ENCODE measurements at places on chromosomes 5 and 9. TPM values are rescaled to one million over a fixed set of nuclear protein-coding genes. Genes with fewer than 3 reads are reported as not detected.

GRCh38 chr9:84751921-84752320 is 82.4 kb downstream of the NTRK2 start:
- no peaks in the 10 kb centered on the region for H3K36me3 ChIP-seq
- no peaks in the 10 kb centered on the region for H3K4me1 ChIP-seq
- no peaks in the 10 kb centered on the region for H3K27me3 ChIP-seq
- no peak for DNase-seq

GRCh38 chr5:130502702-130503101 is 598.4 kb downstream of the CHSY3 start:
- no peak for DNase-seq
- H3K4me1 ChIP-seq, result no peaks in the 10 kb centered on the region
- no peak overlapping the region for H3K4me3 ChIP-seq
- no peaks in the 10 kb centered on the region for H3K27me3 ChIP-seq
- no peak overlapping the region for H3K27ac ChIP-seq

GRCh38 chr9:91771027-91771426 is 179.0 kb downstream of the ROR2 start:
- no peak overlapping the region for H3K27ac ChIP-seq
- no peaks in the 10 kb centered on the region for H3K4me1 ChIP-seq
- H3K27me3 ChIP-seq, result no peaks in the 10 kb centered on the region
- peak; percentile 36 for DNase-seq
- H3K4me3 ChIP-seq, result no peak overlapping the region
- no peaks in the 10 kb centered on the region for H3K36me3 ChIP-seq

DNA sequence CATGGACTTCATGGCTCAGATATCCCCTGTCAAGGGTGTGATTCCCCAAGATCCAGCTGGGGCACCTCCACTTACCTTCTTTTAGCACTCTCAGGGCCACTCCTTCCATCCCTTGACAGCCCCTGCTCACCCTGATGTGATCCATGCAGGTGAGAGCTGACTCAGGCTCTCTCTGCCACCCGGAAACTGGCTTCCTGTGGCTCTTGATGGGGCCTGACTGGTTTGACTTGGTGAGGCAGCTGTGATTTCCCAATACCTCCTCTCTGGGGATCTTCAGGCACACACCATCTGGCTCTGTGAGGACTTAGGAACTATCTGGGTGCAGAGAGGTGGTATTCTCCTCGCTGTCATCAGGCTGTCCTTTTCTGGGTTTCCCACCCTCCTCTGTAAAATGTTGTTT is 7.9 kb upstream of the FAT2 start:
- H3K36me3 ChIP-seq, result no peaks in the 10 kb centered on the region
- no peak for DNase-seq
- H3K4me3 ChIP-seq, result no peak overlapping the region
- no peak overlapping the region for H3K27ac ChIP-seq

GRCh38 chr5:2912741-2913140 is 161.3 kb upstream of the IRX2 start:
- no peaks in the 10 kb centered on the region for H3K4me1 ChIP-seq
- no peak overlapping the region for H3K4me3 ChIP-seq
- H3K27ac ChIP-seq, result no peak overlapping the region
- no peaks in the 10 kb centered on the region for H3K27me3 ChIP-seq

- no peak for DNase-seq
- no peak overlapping the region for H3K4me3 ChIP-seq
- H3K4me1 ChIP-seq, result peaks cover 30% of the 10 kb centered on the region
Measured at GRCh38 chr5:67813877-67814539, 401.5 kb upstream of the PIK3R1 start.

GRCh38 chr5:119059740-119060255 is 11.1 kb upstream of the DMXL1 start:
- H3K27ac ChIP-seq, result no peak overlapping the region
- H3K36me3 ChIP-seq, result no peaks in the 10 kb centered on the region
- no peak for DNase-seq
- H3K4me1 ChIP-seq, result no peaks in the 10 kb centered on the region

DNA sequence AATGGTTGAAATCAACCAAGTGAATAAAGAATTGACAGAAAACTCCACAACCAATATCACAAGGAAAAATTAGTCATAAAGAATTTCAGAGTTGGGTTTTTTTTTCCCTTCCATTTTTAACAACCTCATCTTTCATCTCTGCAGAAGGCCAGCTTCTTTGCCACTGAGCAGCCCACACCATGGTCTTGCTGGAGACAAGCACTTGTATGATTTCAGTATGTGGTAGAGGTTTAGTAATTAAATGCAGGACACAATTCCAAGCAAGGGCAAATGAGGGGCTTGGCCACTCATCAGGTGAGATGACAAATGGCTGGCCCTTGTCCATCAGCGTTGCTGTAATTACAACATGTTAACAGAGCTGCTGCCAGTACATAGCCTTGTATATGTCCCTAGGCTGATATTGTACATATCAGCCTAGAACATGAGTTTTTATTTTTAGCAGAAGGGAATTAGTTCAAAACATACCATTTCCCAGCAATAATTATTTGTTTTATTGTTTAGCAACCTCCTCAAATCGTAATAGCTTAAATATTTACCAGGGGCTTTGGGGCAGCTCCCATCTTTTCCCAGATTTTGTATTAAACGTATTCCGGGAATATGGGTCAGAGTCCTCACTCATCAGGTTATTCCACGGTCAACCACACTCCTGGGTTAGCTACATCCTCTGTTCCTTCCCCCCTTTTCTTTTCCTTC is 5.0 kb upstream of the C9 start:
- no peak overlapping the region for H3K27ac ChIP-seq
- H3K4me3 ChIP-seq, result no peak overlapping the region
- H3K36me3 ChIP-seq, result peaks cover 35% of the 10 kb centered on the region
- DNase-seq, result no peak
- no peaks in the 10 kb centered on the region for H3K4me1 ChIP-seq

DNA sequence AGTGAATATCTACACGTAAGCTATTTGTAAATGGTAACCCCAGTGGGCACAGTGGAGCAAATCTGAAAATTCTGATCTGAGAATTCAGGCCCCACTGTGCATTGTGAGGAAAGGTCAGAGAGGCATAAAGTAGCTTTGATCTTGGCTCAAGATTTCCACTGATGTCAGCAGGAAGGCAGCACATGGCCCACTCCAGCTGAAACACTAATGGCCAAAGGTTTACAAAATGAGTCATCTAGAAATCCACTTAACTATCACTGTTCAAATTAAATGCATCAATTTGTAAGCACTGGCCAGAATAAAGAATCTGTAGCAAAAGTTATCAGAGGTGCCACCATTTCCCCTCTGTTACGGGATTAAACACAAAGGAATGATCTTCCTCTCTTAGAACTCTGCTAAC is 191.6 kb downstream of the C9orf152 start:
- no peak overlapping the region for H3K4me3 ChIP-seq
- H3K27me3 ChIP-seq, result no peaks in the 10 kb centered on the region
- no peaks in the 10 kb centered on the region for H3K36me3 ChIP-seq
- no peak for DNase-seq

- H3K27ac ChIP-seq, result no peak overlapping the region
- DNase-seq, result peak; percentile 89
- no peak overlapping the region for H3K4me3 ChIP-seq
- no peaks in the 10 kb centered on the region for H3K27me3 ChIP-seq
- peaks cover 24% of the 10 kb centered on the region for H3K36me3 ChIP-seq
Measured at GRCh38 chr9:127942216-127943010, 4.8 kb upstream of the DPM2 start.

- H3K36me3 ChIP-seq, result no peaks in the 10 kb centered on the region
- no peak for DNase-seq
- peak overlapping the region; percentile 99 for H3K27ac ChIP-seq
Measured at GRCh38 chr5:178231539-178232123, 971 bp downstream of the PHYKPL start.

GRCh38 chr9:14831661-14832060 is 78.6 kb downstream of the FREM1 start:
- no peaks in the 10 kb centered on the region for H3K4me1 ChIP-seq
- no peaks in the 10 kb centered on the region for H3K27me3 ChIP-seq
- H3K4me3 ChIP-seq, result no peak overlapping the region
- H3K36me3 ChIP-seq, result no peaks in the 10 kb centered on the region
- no peak overlapping the region for H3K27ac ChIP-seq

GRCh38 chr5:137825165-137825564 is 42.5 kb upstream of the MYOT start:
- no peak for DNase-seq
- peak overlapping the region; percentile 39 for H3K27ac ChIP-seq
- H3K4me3 ChIP-seq, result no peak overlapping the region

DNA sequence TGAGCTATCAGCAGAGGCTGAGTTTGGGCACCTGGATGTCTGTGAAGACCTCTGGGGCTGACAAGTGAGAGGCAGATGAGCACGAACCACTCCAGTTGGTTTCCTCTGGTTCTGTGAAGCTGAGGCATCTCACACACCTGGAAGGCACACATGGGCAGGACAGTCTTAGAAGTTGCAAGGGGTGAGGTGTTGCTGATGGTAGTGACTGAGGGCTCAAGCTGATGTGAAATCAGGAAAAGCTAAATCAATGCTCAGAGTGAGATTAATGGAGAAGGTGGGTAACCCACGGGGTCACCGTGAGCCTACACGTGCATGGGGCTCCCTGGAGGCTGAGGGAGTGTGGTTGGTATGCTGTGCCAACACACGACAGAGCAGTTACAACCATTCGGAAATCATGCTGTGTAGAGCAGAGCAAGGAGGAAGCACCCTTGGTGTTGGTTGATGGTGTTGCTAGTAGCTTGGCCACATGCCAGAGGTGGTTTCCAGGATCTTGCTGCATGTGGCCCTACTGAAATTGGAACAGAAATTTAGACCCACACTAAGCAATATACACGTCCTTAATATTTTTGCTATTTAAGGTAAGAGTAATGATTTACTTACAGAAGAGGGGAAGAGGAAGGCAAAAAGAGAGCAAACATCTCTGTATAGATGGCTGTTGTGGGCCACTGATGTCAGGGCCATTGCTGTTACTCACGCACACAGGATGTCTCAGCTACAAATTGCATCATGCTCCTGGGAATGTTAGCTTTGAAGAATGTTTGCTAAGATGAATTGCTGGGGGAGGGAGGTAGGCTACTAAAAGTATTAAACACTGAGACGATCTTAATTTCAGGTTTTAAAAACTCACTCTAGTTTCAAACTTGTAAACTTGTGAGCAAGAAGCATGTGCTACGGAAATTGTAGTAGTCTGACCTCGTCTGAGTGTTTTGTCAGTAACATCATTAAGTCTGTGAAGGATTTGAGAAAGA is 170.5 kb downstream of the ARHGEF28 start:
- H3K27ac ChIP-seq, result peak overlapping the region; percentile 36
- no peaks in the 10 kb centered on the region for H3K36me3 ChIP-seq
- peaks cover 5% of the 10 kb centered on the region for H3K4me1 ChIP-seq
- DNase-seq, result no peak
- no peaks in the 10 kb centered on the region for H3K27me3 ChIP-seq

GRCh38 chr5:43652537-43653302 is 49.7 kb downstream of the NNT start:
- H3K4me1 ChIP-seq, result peaks cover 7% of the 10 kb centered on the region
- H3K36me3 ChIP-seq, result peaks cover 95% of the 10 kb centered on the region
- peak; percentile 51 for DNase-seq
- peak overlapping the region; percentile 60 for H3K27ac ChIP-seq
- no peak overlapping the region for H3K4me3 ChIP-seq

DNA sequence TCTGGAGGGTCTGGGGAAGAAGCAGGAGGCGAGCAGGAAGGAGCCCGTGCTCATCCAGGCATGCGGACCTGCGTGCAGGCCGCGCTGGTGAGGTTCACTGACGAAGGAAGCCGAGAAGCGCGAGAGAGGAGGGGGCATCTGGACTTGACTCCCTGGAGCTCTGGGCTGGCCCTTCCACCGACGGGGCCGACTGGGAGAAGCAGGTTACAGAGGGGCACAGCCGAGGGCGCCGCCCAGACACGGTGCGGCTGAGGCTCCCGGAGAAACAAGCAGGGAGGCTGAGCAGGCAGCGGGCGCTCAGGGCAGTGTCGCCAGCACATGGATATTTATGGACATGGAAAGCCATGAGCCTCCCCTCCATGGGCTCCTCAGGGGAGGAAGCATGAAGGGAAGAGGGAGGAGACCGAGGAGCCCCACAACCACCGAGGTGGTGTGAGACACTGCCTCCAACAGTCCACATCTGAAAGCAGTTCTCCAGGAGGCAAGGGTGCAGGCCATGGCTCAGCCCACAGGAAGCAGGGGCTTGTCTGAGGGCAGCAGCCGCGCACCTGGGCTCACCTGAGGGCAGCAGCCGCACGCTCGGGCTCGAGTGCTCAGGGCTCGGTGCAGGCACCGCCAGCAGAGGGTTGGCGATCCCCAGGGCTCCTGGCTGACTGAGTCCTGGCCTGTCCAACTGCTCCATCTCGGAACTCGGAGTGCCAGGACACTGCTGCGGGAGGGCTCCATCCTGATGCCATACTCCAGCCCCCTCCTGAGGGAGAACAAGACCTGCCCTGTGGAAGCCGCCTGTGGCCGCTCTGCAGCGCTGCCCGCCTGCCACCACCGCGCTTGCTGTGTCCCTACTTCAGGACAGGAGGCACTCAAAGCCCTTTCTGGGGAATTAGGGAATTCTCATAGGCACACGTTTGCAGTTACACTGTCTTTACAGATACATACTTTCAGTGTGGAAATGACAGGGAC is 15.7 kb upstream of the INPP5E start:
- H3K4me3 ChIP-seq, result no peak overlapping the region
- H3K27ac ChIP-seq, result no peak overlapping the region
- H3K27me3 ChIP-seq, result no peaks in the 10 kb centered on the region
- H3K36me3 ChIP-seq, result peaks cover 100% of the 10 kb centered on the region
- no peak for DNase-seq

DNA sequence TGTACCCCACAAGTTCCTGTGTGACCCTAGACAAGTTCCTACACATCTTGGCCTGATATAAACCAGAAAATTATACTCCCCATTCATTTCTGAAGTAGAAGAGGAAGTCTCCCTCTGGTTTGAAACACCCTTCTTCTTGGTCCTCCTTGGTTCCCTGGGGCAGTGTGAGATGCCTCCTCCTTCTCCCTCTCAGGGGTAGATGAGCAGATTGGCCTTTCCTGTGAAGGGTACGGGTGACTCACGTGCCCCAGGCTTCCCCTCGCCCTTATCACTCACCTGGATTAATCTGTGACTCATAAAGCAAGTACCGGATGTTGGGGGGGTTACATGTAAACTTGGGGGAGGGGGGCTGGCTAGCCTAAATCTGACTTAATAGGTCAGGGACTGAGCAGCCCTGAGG is 11.1 kb upstream of the AQP3 start:
- H3K36me3 ChIP-seq, result peaks cover 31% of the 10 kb centered on the region
- no peak for DNase-seq
- H3K4me3 ChIP-seq, result no peak overlapping the region
- no peaks in the 10 kb centered on the region for H3K27me3 ChIP-seq
- no peak overlapping the region for H3K27ac ChIP-seq

Gene HBEGF
- total RNA-seq, result 35.0 TPM

Gene ELOVL7
- 0.79 TPM for total RNA-seq

Gene PCDHGA3
- total RNA-seq, result 0.97 TPM

Gene PAPPA
- total RNA-seq, result 0.88 TPM

Gene BTNL3
- total RNA-seq, result not detected

Gene IRGM
- not detected for total RNA-seq

Gene TMEM252
- not detected for total RNA-seq

Gene IL6ST
- total RNA-seq, result 143 TPM

Gene EGFL7
- 48.9 TPM for total RNA-seq

Gene LEAP2
- 0.61 TPM for total RNA-seq

Gene SPOUT1
- total RNA-seq, result 13.3 TPM

Gene NTNG2
- total RNA-seq, result 0.20 TPM

Gene KIF12
- total RNA-seq, result not detected

Gene C5
- 0.39 TPM for total RNA-seq

Gene ADCY2
- 55.1 TPM for total RNA-seq

Gene CRHBP
- not detected for total RNA-seq

Gene OTP
- total RNA-seq, result not detected
